NCI-H510A treated with DMSO at 0.1 percent for 48 hours (cell line): ENCODE measurements at places on chromosomes 7 and 10.

DNA sequence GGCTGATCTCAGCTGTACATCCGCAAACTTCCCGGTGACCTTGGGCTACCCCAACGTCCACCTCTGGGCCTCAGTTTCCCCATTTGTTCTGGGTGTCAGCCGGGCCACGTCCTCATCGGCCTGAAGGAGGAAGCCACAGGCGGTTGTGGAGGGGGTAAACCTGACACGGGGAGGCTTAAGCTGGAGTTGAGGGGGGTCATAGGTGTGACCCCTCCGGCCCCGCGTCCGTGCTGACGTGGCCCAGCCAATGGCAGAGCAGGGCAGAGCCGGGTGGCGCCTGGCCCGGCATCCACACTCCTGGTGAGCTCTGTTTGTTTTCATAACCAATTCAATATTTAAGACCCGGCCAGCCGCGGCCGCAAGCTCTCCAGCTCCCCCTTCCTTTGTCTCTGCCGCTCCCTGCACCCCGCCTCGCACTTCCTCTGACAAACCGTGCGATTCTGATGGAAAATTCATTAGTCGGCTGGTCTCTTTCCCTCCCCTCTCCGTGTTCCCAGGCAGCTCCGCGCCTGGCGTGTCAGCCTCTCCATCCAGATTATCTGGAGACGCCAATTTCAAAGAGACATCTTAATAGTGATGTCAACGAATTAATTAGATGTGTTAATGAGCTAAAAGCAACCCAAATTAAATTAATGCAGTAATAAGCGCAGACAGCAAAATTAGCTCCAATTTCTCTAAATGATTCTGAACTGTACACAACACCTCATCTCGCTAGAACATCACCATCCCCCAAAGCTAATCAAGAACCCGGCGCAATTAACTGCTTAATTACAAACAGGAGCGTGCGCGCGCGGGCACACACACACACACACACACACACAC, 55.4 kb downstream of the MICALL2 start:
- DNase-seq: no peak

DNA sequence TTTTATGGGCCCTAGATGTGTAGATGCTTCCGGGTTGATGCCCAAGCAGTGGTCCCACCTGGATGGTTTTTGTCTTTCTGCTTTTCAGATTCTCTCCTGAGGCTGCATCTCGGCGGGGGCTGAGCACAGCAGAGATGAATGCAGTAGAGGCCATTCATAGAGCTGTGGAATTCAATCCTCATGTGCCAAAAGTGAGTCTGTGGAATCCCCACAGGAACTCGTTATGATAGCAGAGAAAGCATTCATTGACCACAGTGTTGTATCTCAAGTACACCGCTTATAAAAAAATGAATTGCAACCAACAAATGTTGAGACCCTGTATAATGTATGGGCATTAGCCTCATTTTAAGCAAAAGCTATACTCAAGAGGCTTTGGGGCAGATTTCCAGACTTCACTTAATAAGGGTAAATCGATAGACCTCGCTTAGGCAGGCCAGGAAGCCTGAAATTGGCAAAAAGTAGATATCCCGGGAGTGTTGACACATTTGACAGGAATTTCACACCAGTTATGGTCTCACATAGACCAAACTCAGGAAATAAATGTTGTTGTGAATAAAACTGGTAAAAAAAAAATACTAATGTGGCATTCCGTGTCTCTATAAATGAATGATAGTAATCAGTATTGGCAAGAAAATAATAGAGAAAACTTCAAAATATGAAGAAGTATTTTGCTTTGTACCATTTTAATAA, 132.0 kb downstream of the WNT2 start:
- no peak for DNase-seq

- no peak for DNase-seq
These were observed 38.8 kb upstream of the SEPTIN7 start for GRCh38 chr7:35761871-35762677.

GRCh38 chr7:139562961-139563565, 39.6 kb downstream of the CLEC2L start:
- no peak for DNase-seq
